Fibroblast of upper back skin (primary cell): ENCODE measurements at places on chromosomes 1 and 21.

- DNase-seq, result peak; percentile 97
These were observed at the start of gene LMNA for GRCh38 chr1:156114101-156114918. Gene LMNA (plus strand): TSS chr1:156114711. CDS start chr1:156114919, 208 bp downstream.

DNA sequence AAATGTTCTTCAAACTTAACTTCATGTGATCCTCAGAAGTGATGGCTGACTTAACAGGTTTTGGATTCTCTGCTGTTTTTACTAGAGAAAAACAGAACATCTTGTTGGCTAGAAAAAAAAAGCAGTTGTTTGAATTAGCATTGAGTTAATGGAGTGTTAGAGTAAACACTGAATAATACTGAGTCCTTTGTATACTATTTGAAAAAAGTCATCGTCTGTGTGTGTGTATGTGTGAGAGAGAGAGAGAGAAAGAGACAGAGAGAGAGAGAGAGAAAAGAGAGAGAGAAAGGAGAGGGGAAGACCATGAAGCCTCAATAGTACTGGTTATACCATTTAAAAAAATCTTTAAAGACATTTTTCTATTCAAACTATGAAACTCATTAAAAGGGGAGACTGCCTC lies 10.4 kb downstream of the ZNF697 start:
- no peak for DNase-seq

- DNase-seq, result no peak
These were observed 98.5 kb downstream of the CDC42BPA start for GRCh38 chr1:227219715-227220292.

GRCh38 chr1:213008564-213008963 lies 7.1 kb downstream of the ANGEL2 start:
- DNase-seq, result no peak

DNA sequence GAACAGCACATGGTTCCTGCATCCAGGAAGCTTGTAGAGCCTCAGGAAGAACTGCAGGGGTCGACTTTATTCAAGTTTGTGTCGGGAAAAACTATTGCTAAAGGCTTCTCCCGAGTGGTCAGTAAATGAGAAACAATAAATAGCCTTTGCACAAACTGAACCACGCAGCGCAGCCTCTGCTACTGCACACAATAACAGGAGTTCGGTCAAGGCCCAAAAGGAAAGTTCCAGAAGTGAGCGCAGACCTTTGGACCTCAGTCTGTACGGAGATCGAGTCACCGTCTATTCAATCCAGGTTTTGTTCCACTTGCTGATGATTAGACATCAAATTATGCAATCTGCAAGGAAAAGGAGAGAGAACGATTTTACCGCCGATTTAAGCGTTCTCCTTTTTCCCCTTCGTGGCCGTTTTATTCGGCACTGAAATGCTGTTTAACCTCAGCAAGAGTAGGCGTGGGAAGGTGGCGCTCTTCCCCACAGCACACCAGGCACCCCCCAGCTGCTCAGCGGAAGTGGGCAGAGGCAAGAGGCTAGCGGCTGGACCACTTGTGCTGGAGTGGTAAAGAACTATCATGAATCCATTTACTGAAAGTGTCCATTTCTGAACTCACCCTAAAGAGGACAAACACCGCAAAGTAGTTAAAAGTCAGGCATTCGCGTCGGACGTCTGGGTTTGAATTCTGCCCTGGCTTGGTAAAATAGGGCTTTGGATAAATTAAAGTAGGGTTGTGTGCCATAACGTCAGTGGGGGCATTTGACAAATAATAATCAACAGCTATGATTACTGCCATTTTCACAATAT lies 6.1 kb upstream of the LHX8 start:
- no peak for DNase-seq
